ENCODE measurements at places on chromosomes 3 and 15.
A peak's percentile ranks its signal among the peaks of the same experiment; 100 is the strongest.

- DNase-seq: no peak
These were observed 47.7 kb upstream of the C2CD4B start for GRCh38 chr15:62212741-62213140.

DNA sequence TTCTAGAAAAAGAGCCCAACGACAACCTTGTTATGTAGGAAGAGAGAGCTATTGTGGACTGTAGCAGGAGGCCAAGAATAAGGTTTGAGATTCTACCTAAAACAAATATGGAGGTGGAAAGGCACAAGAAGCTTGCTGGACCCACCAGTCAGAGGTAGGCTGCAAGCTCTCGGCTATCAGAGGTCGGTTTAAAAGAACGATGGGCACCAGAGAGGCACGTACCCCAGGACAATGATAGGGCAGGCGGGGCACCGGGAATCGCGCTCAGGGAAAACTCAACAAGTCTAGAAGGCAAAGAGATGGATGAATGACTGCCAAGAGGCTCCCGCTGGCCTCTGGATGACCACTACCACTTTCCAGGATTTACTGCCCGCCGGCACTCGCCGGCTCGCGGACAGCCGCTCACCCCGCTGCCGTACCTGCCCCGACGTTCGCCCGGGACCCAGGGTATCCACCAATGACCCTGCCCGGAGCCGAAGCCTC, 1.1 kb downstream of the HDGFL3 start:
- DNase-seq: peak; percentile 25

GRCh38 chr15:100879464-100880138, at the start of gene ALDH1A3:
ALDH1A3 (plus strand) TSS chr15:100879831; CDS start chr15:100879908, 77 bp downstream.
- DNase-seq: peak; percentile 21

DNA sequence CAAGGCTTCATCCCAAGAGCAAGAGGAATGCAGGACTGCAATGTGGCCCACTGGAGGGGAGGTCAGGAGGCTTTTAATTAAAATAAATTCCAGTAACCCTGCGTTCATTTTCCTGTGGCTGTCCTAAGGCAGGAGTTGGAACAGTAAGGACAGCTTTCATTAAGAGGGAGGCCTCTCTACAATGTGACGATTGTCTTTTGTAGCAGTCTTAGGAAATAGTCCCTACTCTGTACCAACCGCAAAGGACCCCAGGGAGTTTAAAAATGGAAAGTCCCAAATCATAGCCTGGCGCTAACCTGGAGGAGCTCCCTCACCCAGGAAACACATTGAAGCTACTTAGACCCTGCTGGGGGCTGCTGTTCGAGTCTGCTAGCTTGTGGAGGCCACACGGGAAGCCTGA, 62.8 kb downstream of the SYNM start:
- no peak for DNase-seq

- DNase-seq: peak; percentile 20
These were observed 35.0 kb upstream of the DENND4A start for GRCh38 chr15:65827065-65827464.

DNA sequence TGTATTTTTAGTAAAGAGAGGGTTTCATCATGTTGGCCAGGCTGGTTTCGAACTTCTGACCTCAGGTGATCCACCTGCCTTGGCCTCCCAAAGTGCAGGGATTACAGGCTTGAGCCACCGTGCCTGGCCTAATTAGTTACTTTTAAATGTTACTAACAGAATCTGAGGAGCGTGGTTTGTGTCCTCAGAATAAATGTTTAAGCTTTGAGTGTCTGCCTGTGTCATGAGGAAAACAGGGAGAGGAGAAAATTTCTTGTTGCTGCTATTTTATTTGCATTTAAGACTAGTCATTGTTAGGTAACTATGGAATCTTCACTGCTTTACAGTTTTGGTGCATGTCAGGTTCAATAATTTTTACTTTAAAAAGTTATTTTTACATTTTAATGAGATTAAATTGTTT, 68.8 kb downstream of the TCF12 start:
- no peak for DNase-seq

DNA sequence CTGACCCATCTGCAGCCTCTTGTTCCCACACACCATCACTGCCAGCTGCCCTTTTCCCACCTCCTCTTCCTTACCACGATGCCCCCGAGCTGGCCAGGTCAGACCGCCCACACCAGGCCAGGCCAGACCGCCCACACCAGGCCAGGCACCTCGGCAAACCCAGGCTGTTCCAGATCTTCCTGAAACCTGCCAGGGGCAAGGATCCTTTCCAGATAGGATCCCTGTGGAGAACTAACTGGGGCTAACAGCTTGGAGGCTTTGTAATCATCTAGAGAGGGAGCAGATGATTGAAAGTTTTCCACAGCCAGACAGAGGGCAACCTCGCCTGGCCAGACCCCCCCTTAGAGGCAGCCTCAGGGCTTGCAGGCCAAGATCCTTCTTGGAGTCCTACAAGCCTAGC, 287.3 kb upstream of the TLE3 start:
- no peak for DNase-seq

DNA sequence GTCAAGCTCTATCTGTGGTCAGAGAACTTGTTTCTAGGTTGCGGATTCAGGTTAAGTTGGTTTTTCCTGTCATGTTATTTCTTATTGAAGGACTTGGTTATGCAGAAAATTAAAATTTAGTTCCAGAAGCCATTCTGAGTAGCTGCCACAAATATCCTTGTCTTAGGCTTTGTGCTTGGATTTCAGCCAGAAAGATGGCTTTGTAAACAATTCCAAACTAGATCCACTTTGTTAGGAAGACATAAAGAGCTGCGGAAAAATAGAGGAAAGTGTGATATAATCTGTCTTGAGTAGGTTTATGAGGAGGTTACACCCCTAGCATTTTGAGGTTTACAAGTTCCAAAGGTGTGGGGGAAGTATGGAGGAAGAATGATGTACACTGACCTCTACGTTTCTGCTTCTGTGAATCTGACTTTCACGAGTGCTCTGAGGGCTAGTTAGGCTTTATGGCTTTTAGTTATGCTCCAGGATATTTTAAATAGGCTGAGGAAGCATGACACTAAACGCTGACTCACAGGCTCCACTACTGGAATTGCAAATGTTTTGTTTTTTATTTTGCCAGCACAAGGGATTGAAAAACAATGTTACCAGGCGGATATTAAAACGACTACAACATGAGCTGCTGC, 46.3 kb upstream of the UTS2B start:
- peak; percentile 82 for DNase-seq

GRCh38 chr15:49750553-49750952, 129.7 kb downstream of the DTWD1 start:
- no peak for DNase-seq

DNA sequence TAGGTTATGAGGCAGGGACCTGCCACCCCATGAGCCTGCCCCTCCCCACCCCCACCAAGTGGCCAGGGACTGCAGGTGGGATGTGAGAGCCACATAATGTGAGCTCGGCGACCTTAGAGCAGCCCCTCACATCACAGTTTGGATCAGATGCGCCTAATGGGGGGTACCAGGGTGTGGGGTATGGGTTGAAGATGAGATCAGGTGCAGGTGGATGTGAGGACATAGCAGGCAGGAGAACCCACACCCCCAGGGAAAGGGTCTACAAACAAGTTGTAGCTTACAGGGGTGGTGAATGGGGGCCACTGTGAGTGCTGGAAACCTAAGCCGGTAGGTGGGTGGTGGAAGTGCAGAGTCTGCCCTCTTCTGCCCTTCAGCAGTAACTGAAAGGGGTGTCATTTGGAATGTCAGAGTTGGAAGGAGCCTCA, 94.0 kb downstream of the CORO2B start:
- no peak for DNase-seq

- peak; percentile 1 for DNase-seq
These were observed 47.0 kb upstream of the TRIM42 start for GRCh38 chr3:140630866-140631265.

DNA sequence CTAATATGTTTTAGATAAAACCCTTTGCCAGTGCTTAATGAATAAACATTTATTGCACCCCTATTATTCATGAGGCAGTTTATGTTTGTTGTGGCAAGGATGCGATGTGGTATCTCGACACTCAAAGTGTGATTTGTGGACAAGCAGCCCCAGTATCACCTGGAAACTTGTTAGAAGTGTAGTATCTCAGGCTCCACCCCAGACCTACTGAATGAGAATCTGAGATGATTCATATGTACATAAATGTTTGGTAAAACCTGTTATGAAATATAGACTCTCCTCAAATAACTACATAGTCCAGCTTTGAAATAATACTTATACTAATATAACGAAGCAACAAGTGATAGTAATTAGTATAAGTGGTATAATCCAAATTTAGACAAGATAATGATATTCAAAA, 914.8 kb downstream of the TUSC7 start:
- DNase-seq: no peak

GRCh38 chr15:68812597-68813431, 7.9 kb downstream of the ANP32A start:
- DNase-seq: no peak

- DNase-seq: no peak
These were observed 96.0 kb upstream of the TSC22D2 start for GRCh38 chr3:150312018-150312657.

DNA sequence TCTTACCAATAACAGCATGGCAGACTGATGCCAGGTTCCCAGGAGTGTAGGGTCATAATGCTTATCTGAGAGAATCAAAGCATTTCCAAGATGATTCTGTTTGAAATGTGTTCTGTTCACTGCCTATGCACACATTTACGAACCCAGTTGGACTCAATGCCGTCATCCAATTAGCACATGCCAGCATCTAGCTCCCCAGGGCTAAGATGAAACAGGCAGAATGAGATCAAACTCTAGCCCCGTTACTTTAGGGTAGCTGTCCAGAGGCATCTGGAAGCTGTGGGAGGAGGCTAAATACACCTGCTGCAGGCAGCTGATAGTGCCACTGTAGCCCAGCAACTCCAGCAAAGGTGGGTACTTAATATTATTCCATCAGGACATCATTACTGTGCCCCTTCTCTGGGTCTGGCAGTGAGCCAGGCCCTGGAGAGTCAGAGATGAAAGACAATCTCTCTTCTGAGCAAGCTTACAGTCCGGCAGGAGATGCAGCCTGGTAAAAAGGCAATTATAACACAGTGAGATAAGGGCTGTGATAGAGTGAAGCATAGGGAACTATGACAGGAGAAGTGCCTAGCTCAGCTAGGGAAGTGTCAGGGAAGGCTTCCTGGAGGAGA, 156.4 kb upstream of the PPP2R3A start:
- DNase-seq: no peak

- DNase-seq: no peak
These were observed 26.2 kb upstream of the ARL8B start for GRCh38 chr3:5095886-5096285.

- no peak for DNase-seq
These were observed 46.9 kb upstream of the TMEM158 start for GRCh38 chr3:45272828-45273470.

- no peak for DNase-seq
These were observed 29.4 kb downstream of the NR2F2 start for GRCh38 chr15:96359616-96360521.

DNA sequence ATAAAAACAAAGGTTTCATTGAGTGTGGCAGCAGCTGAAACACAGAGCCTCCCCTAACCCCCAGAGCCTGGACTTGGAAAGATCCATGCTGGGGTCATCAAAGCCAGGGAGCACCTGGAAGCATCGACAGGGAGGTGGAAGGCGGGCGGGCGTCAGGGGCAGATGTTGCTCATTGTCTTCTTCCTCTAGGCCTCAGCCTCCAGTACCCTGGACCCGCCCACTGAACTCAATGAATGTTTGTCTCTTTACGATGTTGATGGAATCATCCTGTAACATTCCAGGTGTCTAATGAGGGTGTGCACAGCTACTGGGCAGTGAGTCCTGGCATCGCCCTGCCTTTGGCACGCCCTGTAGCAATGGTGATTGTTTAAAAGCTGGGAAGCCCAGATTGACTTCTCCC, 9.8 kb downstream of the GP5 start:
- DNase-seq: no peak

DNA sequence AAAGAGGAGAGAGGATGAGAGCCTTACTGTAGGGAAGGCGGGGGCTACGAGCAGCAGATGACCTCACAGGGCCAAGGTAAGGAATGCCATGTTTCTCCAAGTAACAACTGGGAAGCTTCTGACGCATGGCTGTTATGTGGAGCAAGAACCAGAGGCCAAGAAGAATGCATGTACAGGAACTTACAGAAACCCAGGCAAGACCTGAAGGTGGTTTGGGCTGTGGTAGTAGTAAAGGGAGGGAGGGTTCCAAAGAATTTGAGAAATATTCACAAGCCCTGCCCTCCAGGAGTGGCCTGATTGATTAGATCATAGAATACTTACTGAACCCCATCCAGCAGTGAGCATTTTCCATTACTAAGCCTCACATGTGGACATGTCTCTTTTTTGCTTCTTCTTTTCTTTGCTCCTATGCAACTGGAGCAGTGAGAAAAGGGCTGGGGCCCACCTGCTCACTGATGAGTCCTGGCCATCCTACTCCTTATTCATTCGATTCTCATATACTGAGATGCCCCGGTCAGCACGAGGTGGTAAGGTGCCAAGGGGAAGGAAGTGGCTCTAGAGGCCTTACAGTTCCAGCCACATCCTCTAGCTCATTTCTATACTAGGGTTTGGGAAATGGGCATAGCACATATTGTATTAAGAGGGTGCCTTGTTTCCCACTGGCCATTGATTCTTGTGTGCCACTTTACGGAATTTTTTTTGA, 8.3 kb upstream of the SLC12A8 start:
- peak; percentile 87 for DNase-seq

DNA sequence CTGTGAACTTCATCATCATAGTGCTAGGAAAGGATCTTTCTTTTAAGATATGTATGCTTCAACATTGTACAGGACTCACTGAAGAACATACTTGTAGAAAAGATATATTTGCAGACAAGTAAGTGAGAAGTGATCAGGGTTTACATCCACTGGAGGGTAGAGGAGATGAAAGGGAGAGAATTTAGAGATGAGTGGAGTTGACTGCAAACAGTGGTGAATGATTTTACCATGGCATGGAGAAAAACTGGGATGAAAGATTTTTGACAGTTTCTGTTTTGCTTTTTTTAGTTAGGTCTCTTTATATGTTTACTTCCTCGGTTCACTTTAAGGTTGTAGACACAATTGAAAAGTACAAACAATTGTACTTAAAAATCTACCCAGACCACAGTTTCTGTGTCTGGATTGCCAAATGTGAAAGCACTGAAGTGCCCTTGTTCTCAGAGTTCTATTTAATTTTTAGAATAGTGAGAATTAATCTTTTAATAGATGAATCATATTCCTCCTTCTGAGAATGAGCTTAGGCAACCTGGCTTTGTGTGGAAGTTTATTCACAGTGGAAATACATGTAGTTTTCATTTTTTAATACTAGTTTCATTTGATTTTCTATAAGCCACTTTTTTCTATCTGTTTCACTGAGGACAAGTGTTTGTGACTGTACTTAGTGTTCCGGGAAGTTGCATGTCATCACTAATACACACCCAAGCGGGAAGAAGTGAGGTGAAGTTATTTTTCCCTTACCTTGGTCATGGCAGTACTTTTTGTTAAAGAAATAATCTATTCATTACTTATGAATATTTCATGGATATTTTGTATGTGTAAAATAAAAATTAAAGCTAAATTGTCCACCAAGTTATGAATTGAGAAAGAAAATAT, 1.8 kb upstream of the GPR171 start:
- DNase-seq: no peak

- no peak for DNase-seq
These were observed 84.0 kb upstream of the PXYLP1 start for GRCh38 chr3:141147657-141148056.

- DNase-seq: peak; percentile 32
These were observed 36.5 kb downstream of the TM4SF18 start for GRCh38 chr3:149296972-149297371.

All from amniotic epithelial cell (primary cell).